ENCODE measurements at places on chromosomes 1 and 21.
A peak's percentile ranks its signal among the peaks of the same experiment; 100 is the strongest.

DNA sequence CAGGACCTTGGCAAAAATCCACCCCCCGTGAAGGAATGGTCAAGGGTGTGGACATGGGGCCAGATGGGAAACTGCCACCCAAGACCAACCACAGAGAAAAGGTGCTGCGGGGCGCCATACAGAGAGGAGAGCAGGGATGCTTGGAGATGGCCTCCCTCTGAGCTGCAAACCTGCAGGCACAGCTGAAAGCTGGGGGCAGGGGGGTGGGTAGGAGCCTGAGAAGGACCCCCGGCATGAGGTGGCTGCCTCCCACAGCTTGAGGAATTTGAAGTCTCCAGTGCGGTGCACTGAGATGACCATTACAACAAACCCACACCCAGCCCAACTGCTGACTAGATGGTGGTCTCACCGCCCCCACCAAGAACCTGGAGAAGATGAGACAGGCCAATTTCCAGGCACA is 84.8 kb downstream of the WDR4 start:
- DNase-seq, result no peak

GRCh38 chr1:115295904-115296696 is 41.9 kb downstream of the NGF start:
- DNase-seq, result no peak

- no peak for DNase-seq
Measured at GRCh38 chr1:223421025-223421424, 27.8 kb downstream of the CCDC185 start.

DNA sequence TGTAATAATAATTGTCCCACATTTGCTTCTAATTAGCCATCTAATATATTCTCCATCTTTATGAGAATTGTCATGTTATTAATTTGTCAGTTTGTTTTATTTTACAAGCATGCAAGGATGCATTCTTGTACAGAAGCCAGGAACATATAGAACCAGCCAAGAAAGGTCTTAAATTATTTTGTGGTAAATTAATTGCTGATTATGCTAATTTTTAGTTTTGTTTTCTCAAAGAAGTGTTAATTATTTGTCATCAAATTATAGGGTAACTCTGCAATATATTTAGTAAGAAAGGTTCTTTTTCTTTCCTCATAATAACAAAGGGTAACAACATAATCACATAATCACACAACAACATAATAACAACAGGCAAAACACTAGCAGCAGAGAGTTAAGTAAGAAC is 5.7 kb downstream of the CLIC6 start:
- DNase-seq, result no peak

DNA sequence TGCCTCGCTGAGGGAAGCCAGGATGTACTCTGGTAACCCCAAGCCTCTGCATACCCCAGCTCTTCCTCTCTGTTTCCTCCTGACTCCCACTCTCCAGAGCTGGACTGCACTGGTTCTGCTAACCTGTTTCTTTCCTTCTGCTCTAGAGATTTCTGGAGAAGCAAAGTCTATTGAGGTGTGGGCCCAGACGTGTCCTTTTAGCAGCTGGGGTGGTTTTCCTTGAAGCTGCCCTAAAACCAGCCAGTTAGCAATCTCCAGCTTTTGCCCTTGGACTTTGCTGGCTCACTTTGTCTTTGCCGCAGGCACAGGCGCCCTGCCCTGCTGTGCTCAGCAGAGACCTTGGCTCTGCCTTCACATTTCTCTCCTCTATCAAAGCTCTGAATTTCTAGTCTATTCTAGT is 171.8 kb upstream of the IVNS1ABP start:
- DNase-seq, result no peak

DNA sequence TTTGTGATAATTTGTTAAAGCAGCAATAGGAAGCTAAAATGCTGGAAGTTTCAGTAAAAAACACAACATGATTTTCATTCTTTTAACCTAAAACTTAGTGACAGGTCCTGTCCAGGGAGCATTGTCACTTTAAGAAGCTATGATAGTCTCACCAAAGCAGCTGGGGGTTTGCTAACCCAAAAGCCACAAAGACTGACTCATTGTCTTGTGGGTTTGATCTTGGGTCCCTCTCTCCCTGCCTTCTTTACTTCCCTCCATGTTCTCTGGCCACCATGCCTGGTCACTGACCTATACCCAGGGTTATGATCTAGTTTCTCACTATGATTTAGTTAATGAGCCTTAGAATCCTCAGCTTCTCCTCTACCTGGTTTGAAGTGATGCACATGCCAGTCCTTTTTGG is 213.5 kb upstream of the PTGFR start:
- DNase-seq, result no peak

- peak; percentile 60 for DNase-seq
Measured at GRCh38 chr1:153465811-153466636, 5.6 kb upstream of the S100A7 start.

DNA sequence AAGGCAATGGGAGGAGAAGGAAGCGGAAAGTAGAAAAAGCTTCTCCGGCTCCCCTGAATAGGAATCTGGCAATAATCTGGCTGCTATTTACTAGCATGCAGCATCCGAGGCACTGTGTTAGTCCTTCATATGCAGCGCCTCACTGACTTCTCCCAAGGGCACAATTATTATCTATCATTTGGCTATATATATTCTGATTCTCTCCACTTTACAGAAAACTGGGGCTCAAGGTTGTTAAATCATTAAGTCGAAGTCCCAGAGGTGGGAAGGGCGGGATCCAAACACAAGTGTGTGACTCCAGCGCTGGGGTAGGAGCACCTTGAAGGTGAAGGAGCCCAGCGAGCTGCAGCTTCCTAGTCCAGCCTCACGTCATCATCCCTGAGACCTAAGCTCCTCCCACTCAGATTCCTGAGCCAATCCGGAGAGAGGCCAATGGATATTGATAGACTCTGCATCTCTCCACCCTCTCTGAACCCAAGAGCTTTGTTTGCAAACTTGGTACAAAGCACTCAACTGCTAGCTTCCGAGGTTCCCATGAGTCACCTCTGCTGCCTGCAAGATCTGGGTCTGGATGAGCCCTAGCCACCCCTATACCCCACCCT is 16.6 kb upstream of the EYA3 start:
- no peak for DNase-seq
